ENCODE measurements at places on chromosomes 3 and 15.

- no peak for DNase-seq
Measured at GRCh38 chr15:77630956-77631744, 1.6 kb downstream of the LINGO1 start.

- DNase-seq, result no peak
Measured at GRCh38 chr15:66829551-66830121, 127.6 kb downstream of the SMAD6 start.

GRCh38 chr3:130380398-130380797 is 34.9 kb downstream of the COL6A5 start:
- no peak for DNase-seq

DNA sequence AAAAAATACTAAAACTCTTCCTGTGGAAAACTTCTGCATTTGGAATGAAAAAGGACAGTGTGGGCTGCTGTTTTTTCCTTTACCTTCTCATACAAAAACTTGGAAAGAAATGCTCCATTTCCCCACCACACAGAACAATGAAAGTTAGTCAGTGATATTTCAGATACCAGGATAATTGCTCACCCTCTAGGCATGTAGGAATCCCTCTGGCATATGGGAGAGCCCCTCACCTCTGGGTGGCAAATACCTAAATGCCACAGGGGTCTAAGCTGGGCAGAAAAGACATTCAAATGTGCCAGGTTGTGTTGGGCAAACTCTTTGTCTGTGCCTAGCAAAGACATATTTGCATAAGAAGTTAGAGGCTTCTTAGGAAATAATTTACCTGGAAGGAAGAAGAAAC is 560.3 kb upstream of the NR2F2 start:
- no peak for DNase-seq

- DNase-seq, result no peak
Measured at GRCh38 chr15:101159096-101159935, 92.5 kb downstream of the CHSY1 start.

All from inflammatory macrophage treated with lipopolysaccharide for 1 hour (primary cell).